ENCODE measurements at places on chromosomes 2 and 18.

- DNase-seq = no peak
Observed at GRCh38 chr2:16709769-16710168, 44.1 kb upstream of the CYRIA start.

DNA sequence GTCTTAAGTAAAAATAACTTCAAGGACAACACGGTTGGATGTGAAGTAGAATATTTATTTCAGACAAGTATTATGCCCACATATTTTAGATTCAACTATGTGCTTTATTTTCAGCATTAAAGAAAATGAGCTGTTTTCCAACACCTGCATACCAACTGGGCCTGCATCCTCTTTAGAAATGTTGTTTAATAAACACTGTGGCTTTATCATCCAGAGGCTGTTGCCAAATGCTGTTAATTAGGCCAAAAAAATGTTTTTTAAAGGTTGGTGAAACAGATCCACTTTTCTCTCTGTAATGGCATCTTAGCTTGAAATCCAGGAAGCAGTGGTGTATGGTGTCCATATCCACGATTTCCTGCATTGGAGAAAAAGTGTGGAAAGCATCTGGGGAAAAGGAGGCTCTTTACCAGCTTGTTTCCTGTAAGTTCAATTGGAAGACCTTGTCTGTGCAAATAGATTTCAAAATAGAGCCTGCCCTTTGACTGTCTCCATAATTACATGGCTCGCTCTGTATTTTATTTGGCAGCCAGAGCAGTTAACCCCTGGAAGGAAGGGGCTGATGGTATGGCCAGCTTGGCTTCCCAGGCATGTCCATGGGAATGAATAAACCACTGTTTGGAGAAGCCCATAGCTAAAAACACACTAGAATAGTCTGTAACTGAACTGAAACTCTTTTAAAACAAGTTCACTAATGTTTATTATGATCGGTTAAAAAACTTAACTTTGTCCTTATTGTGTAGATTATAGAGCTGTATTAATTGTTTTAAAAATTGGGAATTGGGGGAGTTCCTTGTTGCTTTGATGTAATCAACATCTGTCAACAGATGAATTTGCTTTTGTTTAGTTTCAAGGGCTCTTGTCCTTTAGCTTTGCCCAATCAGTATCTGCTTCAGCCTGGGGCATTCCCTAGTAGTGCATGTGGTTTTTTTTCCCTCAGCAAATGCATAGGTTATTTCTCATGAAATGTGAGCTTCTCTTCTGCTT lies 33.0 kb upstream of the DLX1 start:
- DNase-seq = peak; percentile 92

- DNase-seq = no peak
Observed at GRCh38 chr2:113064898-113065297, 2.9 kb upstream of the IL1F10 start.

DNA sequence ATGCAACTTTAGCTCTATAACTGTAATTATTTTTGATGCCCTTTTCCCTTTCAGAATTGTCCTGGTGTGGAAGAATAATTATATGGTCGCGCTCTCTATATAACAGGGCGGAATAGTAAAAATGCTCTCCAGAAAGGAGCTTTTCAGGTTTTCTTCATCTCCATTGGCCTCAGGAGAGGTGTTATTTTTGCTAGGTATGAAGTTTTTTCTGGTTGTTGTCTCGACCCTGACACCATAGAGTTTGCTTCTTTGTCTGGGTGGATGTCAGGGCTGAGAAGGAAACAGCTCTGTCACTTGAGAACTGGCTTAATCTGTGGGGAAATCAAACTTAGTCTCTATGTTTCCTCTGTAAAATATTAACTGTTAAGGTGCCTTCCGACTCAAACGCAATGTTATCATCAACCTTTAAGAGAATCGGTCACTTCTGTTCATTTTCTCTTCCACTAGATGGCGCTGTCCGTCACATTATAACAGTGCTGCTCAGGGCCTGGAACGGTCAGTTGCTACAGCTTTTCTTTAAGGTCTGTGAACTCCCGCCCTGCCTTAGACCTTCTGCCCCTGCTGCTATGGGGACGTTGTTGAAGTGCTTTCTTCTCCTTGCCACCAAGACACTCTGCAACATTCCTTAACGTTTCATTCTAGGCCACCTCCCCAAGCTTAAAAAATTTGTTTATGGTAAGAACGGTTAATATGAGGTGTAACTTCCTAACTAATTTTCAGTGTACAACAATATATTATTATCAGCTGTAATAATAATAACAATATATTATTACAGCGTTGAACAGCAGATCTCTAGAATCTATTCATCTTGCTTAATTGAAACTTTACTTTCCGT lies 23.8 kb upstream of the SERPINB12 start:
- peak; percentile 95 for DNase-seq

DNA sequence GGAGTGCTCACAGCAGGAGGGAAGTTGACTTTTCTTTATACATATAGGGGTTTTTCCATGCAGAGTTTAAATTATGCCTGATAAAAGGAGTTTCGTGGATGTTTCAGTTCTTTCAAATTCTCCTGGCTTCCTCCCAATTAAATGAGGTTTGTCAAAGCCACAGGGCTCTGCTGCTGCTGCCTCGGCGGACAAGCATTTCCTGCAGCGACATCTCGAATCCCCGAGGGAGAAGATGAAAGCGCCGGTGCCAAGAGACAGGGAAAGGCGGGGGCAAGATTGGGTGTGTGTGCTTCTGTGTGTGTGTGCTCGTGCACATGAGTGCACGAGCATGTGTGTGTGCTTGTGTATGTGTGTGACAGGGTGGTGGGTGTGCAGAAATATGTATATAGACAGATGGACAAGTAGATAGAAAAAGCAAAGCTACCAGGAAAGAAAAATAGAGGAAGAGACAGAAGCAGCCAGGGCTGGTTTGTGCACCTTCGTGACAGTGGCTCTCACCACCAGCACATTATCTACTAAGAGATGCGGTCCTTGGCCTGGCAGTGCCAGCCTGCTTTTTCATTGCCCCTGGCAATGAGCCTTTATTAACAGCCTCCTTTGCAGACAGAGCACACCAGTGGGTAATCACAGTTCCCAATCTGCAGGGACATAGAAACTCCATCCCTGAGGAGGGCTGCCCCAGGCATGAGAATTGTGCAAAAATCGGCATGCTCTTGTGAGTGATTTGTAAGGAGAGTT lies 76.2 kb downstream of the CDK15 start:
- DNase-seq = no peak

GRCh38 chr2:80971-81736 lies 34.8 kb upstream of the FAM110C start:
- DNase-seq = no peak

GRCh38 chr18:63808125-63808524 lies 32.9 kb downstream of the SERPINB7 start:
- no peak for DNase-seq

DNA sequence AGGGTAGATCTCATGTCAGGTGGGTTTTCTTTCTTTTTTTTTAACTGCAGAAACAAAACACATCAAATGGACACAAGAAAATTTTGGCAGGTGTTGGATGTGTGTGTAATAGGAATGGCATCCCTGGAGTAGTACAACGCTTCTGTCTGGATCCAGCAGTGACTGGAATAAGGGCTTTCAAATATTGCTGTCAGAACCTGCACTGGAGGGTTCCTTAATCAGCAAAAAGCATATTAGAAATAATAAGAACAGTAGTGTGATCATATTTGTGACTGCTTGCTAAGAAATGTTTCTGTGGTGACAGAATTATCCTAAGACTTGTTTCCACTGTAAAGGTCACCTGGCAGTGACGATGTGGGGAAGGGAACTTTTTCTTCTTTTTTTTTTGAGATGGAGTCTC lies 30.8 kb downstream of the CREG2 start:
- no peak for DNase-seq

- DNase-seq = peak; percentile 100
Observed at GRCh38 chr2:64751286-64752260, 97.9 kb upstream of the SERTAD2 start.

DNA sequence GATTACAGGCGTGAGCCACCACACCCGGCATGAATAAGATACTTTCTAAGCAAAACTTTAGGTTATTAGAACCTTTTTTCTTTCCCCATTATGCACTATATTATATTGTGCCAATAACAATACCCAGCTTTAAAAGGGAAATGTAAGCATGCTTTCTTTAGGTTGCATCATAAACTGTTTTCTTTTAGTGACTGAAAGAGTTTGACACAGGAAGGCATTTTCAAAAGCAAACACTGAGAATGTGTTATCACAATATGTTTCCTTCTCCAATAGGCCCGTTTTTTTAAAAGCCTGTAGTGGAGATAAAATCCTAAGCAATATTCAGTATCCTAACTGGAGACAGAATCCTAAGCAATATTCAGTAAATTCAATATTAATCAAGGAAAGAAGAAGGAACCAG lies 16.7 kb upstream of the EPB41L5 start:
- DNase-seq = no peak

GRCh38 chr2:69416147-69416546 lies 21.1 kb downstream of the NFU1 start:
- no peak for DNase-seq

All from NCI-H510A treated with DMSO at 0.1 percent for 48 hours (cell line).